ENCODE measurements at places on chromosomes 3 and 15. TPM values are rescaled to one million over a fixed set of nuclear protein-coding genes. Genes with fewer than 3 reads are reported as not detected.

- H3K36me3 ChIP-seq = no peaks in the 10 kb centered on the region
- no peak overlapping the region for H3K4me3 ChIP-seq
- no peak overlapping the region for H3K27ac ChIP-seq
- no peaks in the 10 kb centered on the region for H3K27me3 ChIP-seq
These were observed 42.8 kb downstream of the TMEM108 start for GRCh38 chr3:133081016-133081415.

DNA sequence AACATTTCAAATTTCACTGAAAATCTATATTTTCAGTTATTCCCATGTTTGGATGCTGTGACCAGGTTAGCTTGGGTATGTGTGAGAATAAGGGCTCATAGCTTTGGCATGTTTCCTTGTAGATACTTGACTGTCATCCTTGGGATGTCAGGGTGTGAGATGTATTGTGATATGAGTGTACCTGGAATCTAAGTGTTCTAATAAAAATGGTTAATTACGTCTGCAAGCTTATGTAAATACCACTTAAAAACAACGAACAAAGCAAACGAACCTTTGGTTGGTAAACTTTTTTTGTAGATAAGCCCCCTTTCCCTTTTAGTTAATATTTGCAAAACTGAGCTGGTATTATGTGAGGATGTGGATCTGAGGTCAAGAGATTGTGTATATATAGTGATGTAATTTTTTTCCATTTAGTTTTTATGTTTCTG, 63.5 kb downstream of the FNDC3B start:
- no peak for DNase-seq
- peak overlapping the region; percentile 4 for H3K4me3 ChIP-seq
- peaks cover 49% of the 10 kb centered on the region for H3K4me1 ChIP-seq
- H3K27me3 ChIP-seq = no peaks in the 10 kb centered on the region
- no peaks in the 10 kb centered on the region for H3K36me3 ChIP-seq
- H3K27ac ChIP-seq = peak overlapping the region; percentile 85

GRCh38 chr15:51751697-51752683, 593 bp downstream of the TMOD2 start:
- H3K4me1 ChIP-seq = peaks cover 26% of the 10 kb centered on the region
- no peak overlapping the region for H3K27ac ChIP-seq
- H3K36me3 ChIP-seq = no peaks in the 10 kb centered on the region
- DNase-seq = no peak
- H3K4me3 ChIP-seq = peak overlapping the region; percentile 96

DNA sequence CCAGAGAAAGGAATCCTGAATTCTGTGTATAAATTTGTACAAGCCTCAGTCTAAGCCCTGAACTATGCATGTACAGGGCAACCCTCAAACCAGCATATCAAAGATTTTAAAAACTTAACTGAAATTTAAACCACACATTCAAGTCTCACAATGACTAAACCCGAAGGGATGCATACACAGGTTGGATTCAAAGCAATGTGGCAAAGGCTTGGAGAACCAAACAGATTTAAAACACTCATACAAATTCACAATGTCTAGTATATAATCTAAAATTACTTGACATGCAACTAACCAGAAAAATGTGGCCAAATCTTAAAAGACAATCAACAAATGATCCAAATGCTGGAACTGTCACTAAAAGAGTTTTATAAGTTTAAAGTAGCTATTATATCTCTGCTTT, 36.4 kb downstream of the CEP152 start:
- H3K27me3 ChIP-seq = no peaks in the 10 kb centered on the region
- H3K4me3 ChIP-seq = no peak overlapping the region
- no peak for DNase-seq
- no peaks in the 10 kb centered on the region for H3K36me3 ChIP-seq

GRCh38 chr3:339351-339750, 142.8 kb downstream of the CHL1 start:
- no peaks in the 10 kb centered on the region for H3K27me3 ChIP-seq
- no peak overlapping the region for H3K4me3 ChIP-seq
- no peaks in the 10 kb centered on the region for H3K4me1 ChIP-seq
- H3K36me3 ChIP-seq = no peaks in the 10 kb centered on the region

- H3K27me3 ChIP-seq = peaks cover 4% of the 10 kb centered on the region
- peak; percentile 89 for DNase-seq
- peak overlapping the region; percentile 52 for H3K4me3 ChIP-seq
- H3K36me3 ChIP-seq = peaks cover 20% of the 10 kb centered on the region
These were observed 13.4 kb upstream of the SATB1 start for GRCh38 chr3:18438586-18438985.

- no peak for DNase-seq
- H3K27me3 ChIP-seq = no peaks in the 10 kb centered on the region
- H3K27ac ChIP-seq = no peak overlapping the region
- peaks cover 2% of the 10 kb centered on the region for H3K4me1 ChIP-seq
- H3K4me3 ChIP-seq = no peak overlapping the region
These were observed 68.5 kb downstream of the CBLB start for GRCh38 chr3:105800320-105800719.

DNA sequence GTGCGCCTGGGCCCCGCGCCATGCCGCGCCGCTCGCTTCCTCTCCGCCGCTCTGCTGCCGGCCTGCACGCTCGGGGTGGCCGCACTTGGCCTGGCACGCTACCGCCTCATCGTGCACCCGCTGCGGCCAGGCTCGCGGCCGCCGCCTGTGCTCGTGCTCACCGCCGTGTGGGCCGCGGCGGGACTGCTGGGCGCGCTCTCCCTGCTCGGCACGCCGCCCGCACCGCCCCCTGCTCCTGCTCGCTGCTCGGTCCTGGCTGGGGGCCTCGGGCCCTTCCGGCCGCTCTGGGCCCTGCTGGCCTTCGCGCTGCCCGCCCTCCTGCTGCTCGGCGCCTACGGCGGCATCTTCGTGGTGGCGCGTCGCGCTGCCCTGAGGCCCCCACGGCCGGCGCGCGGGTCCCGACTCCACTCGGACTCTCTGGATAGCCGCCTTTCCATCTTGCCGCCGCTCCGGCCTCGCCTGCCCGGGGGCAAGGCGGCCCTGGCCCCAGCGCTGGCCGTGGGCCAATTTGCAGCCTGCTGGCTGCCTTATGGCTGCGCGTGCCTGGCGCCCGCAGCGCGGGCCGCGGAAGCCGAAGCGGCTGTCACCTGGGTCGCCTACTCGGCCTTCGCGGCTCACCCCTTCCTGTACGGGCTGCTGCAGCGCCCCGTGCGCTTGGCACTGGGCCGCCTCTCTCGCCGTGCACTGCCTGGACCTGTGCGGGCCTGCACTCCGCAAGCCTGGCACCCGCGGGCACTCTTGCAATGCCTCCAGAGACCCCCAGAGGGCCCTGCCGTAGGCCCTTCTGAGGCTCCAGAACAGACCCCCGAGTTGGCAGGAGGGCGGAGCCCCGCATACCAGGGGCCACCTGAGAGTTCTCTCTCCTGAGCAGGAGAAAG, 951 bp downstream of the GPR62 start:
- H3K27me3 ChIP-seq = peaks cover 34% of the 10 kb centered on the region
- no peaks in the 10 kb centered on the region for H3K36me3 ChIP-seq
- no peak for DNase-seq
- H3K27ac ChIP-seq = no peak overlapping the region

GRCh38 chr3:127015282-127016042, 32.5 kb downstream of the PLXNA1 start:
- DNase-seq = no peak
- no peak overlapping the region for H3K27ac ChIP-seq
- no peak overlapping the region for H3K4me3 ChIP-seq
- no peaks in the 10 kb centered on the region for H3K4me1 ChIP-seq

- peak overlapping the region; percentile 60 for H3K27ac ChIP-seq
- H3K36me3 ChIP-seq = no peaks in the 10 kb centered on the region
- peaks cover 25% of the 10 kb centered on the region for H3K4me1 ChIP-seq
- DNase-seq = peak; percentile 36
These were observed 39.4 kb upstream of the SNRK start for GRCh38 chr3:43246976-43247375.

DNA sequence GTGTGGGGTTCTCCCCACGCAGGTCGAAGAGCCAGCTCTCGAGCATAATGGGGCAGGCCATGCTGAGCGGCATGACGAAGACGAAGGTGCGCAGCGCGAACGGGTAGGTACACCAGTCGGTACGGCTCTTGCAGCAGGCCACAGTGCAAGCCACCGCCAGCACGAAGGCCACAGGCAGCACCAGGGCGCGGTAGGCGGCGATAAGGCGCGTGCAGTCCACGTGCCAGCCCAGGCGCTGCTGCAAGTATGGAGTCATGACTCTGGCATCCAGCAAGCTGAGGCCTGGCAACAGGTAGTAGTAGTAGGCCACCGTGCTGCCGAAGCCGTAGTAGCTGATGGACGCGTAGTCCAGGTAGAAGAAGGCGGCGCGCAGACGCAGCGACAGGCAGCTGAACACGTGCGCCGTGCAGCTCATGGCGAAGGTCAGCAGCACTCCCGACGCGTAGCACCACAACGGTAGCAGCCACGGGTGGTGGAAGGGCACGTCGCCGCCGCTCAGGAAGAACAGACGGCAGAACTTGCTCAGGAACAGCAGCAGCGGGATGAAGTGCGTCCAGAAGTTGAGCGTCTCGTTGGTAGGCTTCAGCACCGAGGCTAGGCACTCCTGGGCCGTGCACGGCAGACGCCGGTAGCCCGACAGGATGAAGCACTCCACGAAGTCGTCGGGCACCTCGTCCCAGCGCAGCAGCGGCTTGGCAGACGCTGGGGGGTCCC, 797 bp downstream of the PAQR9 start:
- H3K4me1 ChIP-seq = peaks cover 6% of the 10 kb centered on the region
- no peaks in the 10 kb centered on the region for H3K36me3 ChIP-seq
- H3K27me3 ChIP-seq = peaks cover 53% of the 10 kb centered on the region
- no peak overlapping the region for H3K27ac ChIP-seq
- peak overlapping the region; percentile 59 for H3K4me3 ChIP-seq
- DNase-seq = no peak

GRCh38 chr3:21839592-21839991, 88.6 kb upstream of the ZNF385D start:
- H3K4me1 ChIP-seq = no peaks in the 10 kb centered on the region
- H3K27me3 ChIP-seq = no peaks in the 10 kb centered on the region
- H3K27ac ChIP-seq = no peak overlapping the region
- H3K4me3 ChIP-seq = no peak overlapping the region

- DNase-seq = no peak
- no peaks in the 10 kb centered on the region for H3K27me3 ChIP-seq
- no peaks in the 10 kb centered on the region for H3K36me3 ChIP-seq
- no peaks in the 10 kb centered on the region for H3K4me1 ChIP-seq
These were observed 120.1 kb downstream of the UACA start for GRCh38 chr15:70643106-70643782.

GRCh38 chr3:99541181-99541580, 97.2 kb upstream of the COL8A1 start:
- DNase-seq = no peak
- no peaks in the 10 kb centered on the region for H3K27me3 ChIP-seq
- no peaks in the 10 kb centered on the region for H3K36me3 ChIP-seq
- H3K4me3 ChIP-seq = no peak overlapping the region

GRCh38 chr15:28913171-28913765, 27.5 kb downstream of the APBA2 start:
- no peaks in the 10 kb centered on the region for H3K27me3 ChIP-seq
- peaks cover 15% of the 10 kb centered on the region for H3K4me1 ChIP-seq
- no peaks in the 10 kb centered on the region for H3K36me3 ChIP-seq
- no peak overlapping the region for H3K4me3 ChIP-seq
- H3K27ac ChIP-seq = no peak overlapping the region

DNA sequence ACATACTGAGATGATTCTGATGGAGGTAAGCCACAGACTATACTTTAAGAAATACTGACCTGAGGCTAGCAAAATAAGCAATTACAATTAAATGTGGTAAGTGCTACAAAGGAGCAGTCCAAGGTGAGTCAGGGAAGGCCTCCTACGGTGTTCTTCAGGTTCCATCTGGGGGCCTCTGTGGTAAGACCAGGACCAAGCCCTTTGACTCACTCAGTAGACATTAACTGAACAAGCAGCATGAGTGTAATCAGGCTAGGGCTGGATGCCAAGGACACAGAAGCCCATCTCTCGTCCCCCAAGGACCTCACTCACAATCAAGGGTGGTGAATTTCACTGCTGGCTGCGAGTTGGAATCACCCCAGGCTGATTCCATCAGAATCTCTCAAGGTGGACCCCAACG, 37.3 kb downstream of the DZIP1L start:
- H3K4me1 ChIP-seq = no peaks in the 10 kb centered on the region
- DNase-seq = no peak
- no peak overlapping the region for H3K27ac ChIP-seq
- no peaks in the 10 kb centered on the region for H3K27me3 ChIP-seq
- H3K4me3 ChIP-seq = no peak overlapping the region

GRCh38 chr15:31403606-31404005, 77.0 kb downstream of the KLF13 start:
- H3K27me3 ChIP-seq = no peaks in the 10 kb centered on the region
- H3K4me1 ChIP-seq = peaks cover 71% of the 10 kb centered on the region
- no peak overlapping the region for H3K4me3 ChIP-seq
- no peak for DNase-seq
- H3K27ac ChIP-seq = no peak overlapping the region

DNA sequence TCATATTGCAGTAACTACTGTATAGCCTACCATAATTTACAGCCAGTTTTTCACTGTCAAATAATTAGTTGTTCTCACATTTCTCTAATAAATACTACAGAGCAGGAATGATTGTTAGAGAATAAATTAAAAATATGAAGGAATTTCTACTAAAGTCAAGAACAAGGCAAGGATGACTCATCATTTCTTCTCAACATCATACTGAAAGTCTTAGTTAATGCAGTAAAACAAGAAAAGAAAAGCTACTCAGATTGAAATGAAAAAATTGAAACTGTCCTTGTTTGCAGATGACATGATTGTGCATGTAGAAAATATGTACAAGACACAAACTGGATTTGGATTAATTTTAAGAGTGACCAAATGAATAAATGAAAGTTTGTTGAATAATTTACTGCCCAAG, 608.2 kb downstream of the NSUN3 start:
- no peak overlapping the region for H3K27ac ChIP-seq
- no peaks in the 10 kb centered on the region for H3K4me1 ChIP-seq
- no peak for DNase-seq
- H3K4me3 ChIP-seq = no peak overlapping the region
- no peaks in the 10 kb centered on the region for H3K27me3 ChIP-seq

DNA sequence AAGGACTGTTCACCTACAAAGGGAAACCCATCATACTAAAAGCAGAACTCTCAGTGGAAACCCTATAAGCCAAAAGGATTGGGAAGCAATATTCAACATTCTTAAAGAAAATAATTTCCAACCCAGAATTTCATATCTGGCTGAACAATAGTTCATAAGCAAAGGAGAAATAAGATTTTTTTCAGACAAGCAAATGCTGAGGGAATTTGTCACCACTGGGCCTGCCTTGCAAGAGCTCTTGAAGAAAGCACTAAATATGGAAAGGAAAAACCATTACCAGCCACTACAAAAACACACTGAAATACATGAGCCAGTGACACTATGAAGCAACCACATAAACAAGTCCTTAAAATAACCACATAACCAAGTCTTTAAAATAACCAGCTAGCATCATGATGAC, 28.9 kb upstream of the DCBLD2 start:
- no peak for DNase-seq
- no peak overlapping the region for H3K27ac ChIP-seq
- no peaks in the 10 kb centered on the region for H3K36me3 ChIP-seq
- no peak overlapping the region for H3K4me3 ChIP-seq

PHLDB2 gene
- total RNA-seq = 7.5 TPM

CDC25A gene
- total RNA-seq = 17.2 TPM

TRPC1 gene
- 3.1 TPM for total RNA-seq

GABRA5 gene
- 26.1 TPM for total RNA-seq

KIF23 gene
- 31.4 TPM for total RNA-seq

COLQ gene
- total RNA-seq = 4.2 TPM

TRPM7 gene
- 31.9 TPM for total RNA-seq

NR2E3 gene
- 0.05 TPM for total RNA-seq

POLQ gene
- total RNA-seq = 7.9 TPM

PLSCR5 gene
- not detected for total RNA-seq

RLBP1 gene
- 0.14 TPM for total RNA-seq

CYP11A1 gene
- total RNA-seq = 0.66 TPM

Data from thymus (tissue), 14 donors.